ENCODE measurements at places on chromosomes 2 and 18. TPM values are rescaled to one million over a fixed set of nuclear protein-coding genes. Genes with fewer than 3 reads are reported as not detected.

VAMP5 gene
- total RNA-seq: 6.3 TPM

TMEM178A gene
- 13.6 TPM for total RNA-seq

LIPG gene
- 6.8 TPM for total RNA-seq

MARCHF4 gene
- total RNA-seq: 1.7 TPM

DES gene
- total RNA-seq: 3.5 TPM

DTNA gene
- total RNA-seq: 16.9 TPM
